ENCODE measurements at places on chromosomes 6 and 20. TPM values are rescaled to one million over a fixed set of nuclear protein-coding genes. Genes with fewer than 3 reads are reported as not detected.
A peak's percentile ranks its signal among the peaks of the same experiment; 100 is the strongest.

SPATS1 gene
- not detected for polyA plus RNA-seq

SYS1 gene
- 11.2 TPM for polyA plus RNA-seq

PET117 gene
- polyA plus RNA-seq = 19.3 TPM

ZNF831 gene
- polyA plus RNA-seq = 0.31 TPM

FOXF2 gene
- polyA plus RNA-seq = 17.7 TPM

ADGRF1 gene
- 2.0 TPM for polyA plus RNA-seq

CRISP3 gene
- not detected for polyA plus RNA-seq

SUN5 gene
- not detected for polyA plus RNA-seq

CGA gene
- not detected for polyA plus RNA-seq

FAXC gene
- 2.6 TPM for polyA plus RNA-seq

TREML2 gene
- polyA plus RNA-seq = 0.12 TPM

TMEM217 gene
- polyA plus RNA-seq = 0.60 TPM

COQ3 gene
- 8.6 TPM for polyA plus RNA-seq

DNA sequence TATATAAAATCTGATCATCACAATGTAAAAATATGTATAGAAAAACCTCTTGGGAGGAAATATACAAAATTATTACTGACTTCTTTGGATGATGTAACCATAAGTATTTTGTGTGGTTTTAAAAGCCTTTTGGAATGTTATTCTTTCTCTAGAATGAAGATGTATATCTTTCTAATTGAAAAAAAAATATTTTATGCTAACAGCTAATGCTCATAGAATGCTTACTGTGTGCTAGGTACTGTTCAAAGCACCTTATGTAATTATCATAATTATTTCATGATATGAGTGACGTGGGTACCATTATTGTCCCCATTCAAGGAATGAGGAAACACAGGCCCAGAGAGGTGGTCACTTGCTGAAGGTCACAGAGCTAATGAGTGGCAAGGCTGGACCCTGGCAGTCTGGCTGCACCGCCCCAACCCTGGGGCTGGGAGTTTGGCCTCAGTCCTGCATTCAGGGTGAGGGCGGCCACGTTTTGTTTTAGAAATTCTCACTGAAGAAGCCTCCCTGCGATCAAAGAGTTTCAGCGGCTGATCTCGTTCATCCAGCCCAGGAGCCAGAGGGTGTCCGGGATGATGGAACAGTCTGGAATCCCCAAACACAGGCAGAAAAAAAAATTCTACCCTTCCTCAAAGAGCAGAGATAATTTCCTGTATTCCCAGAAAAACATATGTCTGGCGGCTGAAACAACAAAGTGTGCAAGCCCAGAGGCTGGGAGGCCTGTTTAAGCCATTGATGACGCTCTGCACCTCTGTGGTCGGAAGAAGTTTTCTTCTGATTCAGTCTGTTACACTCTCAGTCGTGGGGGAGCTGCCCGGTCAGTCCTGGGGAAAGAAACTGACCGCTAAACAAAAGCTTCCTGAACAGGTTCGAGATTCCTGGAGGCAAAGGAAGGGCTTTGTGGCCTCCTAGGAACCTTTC is 37.3 kb downstream of the TFEB start:
- DNase-seq = peak; percentile 56

DNA sequence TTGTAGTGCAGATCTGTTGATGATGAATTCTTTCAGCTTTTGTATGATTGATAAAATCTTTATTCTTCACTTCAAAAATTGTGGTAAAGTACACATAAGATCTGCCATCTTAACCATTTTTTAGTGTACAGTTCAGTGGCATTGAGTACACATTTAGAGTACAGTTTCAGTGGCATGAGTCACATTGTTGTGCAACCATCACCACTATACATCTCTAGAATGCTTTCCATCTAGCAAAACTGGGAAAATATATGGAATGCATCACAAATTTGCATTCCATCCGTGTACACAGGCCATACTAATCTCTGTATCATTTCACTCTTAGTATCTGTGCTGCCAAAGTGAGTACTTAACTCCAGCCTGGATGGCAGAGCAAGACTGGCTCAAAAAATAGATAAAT is 28.7 kb downstream of the SIRPD start:
- no peak for DNase-seq

- DNase-seq = peak; percentile 50
Observed at GRCh38 chr6:36873612-36874442, 776 bp downstream of the PPIL1 start.

GRCh38 chr20:63698739-63699465 is 2.5 kb downstream of the TNFRSF6B start:
- DNase-seq = peak; percentile 55

DNA sequence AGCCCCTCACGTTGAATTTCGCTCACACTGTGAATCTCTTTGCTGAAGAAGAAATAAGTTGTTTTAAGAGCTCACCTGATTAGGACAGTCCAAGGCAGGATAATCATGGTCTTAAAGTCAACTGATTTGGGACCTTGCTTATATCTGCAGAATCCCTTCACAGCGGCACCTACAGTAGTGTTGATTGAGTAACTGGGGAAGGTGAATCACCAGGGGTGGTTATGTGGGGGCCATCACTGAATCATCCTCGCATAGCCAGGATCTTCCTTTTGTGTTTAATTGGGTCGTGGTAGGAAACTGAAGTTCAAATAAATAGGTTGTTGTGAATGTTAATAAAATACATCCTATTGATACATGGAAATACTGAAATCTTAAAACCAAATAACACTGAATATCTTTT is 20.2 kb upstream of the MICA start:
- no peak for DNase-seq

GRCh38 chr20:43383026-43383795 is 74.5 kb upstream of the SRSF6 start:
- no peak for DNase-seq

GRCh38 chr20:32162351-32162750 is 45.2 kb downstream of the PLAGL2 start:
- DNase-seq = no peak

- DNase-seq = no peak
Observed at GRCh38 chr6:17653198-17653882, 53.2 kb downstream of the FAM8A1 start.

- DNase-seq = no peak
Observed at GRCh38 chr6:120122401-120122800, 772.8 kb upstream of the MAN1A1 start.

DNA sequence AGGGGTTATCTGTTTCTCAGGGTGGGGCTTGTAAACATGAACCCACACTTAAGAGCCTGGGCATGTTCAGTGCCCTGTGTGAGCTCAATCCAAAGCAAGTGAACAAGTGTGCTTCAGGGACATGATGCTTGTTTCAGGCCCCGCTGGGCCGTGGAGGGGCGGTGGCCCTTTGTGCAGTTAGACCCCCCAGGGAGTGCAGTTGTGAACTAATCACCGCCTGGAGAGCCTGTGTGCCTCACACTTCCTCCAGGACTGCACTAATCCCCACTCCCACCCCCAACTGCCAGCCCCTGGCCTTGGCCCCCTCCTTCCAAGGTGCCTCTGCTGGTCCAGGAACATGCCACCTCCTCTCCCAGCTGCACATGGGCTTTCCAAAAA is 58.1 kb downstream of the RREB1 start:
- no peak for DNase-seq

- peak; percentile 70 for DNase-seq
Observed at GRCh38 chr6:35669451-35670045, 19.2 kb downstream of the FKBP5 start.

GRCh38 chr20:21583486-21584168 is 69.8 kb upstream of the NKX2-2 start:
- no peak for DNase-seq

DNA sequence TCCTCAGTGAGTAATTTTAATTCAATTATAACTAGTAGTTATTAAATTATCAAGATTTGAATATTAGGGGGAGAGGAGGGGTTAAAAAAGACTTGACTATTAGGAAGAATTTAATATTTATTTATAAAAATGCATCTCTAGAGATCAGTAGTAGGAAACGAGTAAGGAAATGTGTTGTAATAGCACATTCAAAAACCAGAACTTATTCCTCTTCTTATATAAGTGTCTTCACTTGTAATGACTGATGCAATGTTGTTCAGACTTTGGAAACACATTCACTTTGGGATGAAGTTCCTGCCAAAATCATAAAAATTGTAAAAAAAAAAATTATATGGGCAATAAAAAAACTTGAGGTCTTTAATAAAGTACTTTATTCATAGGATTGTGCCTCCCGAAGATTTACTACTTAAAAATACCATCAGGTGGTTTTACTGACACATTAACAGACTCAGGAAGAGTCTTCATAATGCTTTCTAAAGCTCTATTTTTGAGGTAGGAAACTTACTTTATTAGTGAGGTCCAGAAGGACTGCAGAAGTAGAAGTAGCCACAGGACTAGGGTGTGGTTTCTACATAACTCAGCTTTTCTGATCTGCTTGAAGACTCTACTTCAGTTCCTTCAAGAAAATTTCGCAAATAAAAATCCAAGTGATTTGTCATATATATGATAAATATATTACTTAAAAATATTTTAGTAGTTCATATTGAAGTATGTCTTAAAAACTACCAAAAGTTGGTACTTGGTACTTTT is 59.8 kb downstream of the CCDC170 start:
- DNase-seq = no peak

GRCh38 chr6:150248300-150248699 is 105.5 kb downstream of the PPP1R14C start:
- no peak for DNase-seq

GRCh38 chr6:4136354-4136831 is 1.0 kb upstream of the ECI2 start:
- no peak for DNase-seq

GRCh38 chr6:157561929-157562810 is 181.2 kb downstream of the ZDHHC14 start:
- DNase-seq = no peak

GRCh38 chr6:66054967-66055366 is 347.9 kb upstream of the EYS start:
- DNase-seq = no peak

DNA sequence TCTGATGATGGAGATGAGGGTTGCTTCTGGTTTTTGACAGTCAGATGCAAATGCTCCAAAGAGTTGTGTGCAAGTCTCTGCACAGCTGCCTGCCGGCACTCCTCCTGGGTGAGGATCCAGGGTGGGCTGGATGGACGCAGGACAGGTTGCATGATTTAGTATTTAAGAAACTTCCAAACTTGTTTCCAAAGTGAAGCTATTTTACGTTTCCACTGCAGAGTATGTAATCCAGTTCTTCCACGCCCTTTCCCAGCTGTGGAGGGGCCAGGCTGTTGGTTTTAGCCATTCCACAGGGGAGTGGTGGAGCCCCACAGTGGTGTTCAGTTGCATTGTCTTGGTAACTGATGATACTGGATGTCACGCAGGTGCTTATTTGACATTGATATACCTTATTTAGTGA is 157.3 kb downstream of the THBS2 start:
- no peak for DNase-seq

DNA sequence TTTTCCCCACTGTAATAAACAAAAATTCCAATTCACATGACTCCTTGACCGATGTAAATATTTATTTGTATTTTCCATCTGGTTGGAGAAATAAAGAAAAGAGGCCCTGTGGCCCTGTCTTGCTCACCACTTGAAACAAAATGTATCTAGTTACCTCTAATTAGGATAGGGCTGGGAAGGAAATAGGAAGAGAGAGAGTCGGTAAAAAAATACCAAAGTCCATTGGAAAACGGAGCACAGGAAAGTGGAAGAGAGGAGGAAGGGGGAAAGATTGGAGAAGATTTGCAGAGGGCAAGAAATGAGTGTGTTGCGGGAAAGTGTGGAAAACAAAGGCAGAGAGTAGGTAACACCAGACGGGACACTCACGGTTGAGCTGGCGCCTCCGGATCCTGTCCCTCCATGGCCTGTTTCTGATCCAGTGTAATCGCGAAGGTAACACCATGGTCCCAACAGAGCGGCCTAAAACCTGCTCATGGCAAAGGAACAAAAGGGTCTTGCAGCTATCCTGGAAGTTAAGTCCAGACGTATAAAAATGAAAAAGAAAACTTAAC is 105.8 kb upstream of the RIPOR2 start:
- no peak for DNase-seq

DNA sequence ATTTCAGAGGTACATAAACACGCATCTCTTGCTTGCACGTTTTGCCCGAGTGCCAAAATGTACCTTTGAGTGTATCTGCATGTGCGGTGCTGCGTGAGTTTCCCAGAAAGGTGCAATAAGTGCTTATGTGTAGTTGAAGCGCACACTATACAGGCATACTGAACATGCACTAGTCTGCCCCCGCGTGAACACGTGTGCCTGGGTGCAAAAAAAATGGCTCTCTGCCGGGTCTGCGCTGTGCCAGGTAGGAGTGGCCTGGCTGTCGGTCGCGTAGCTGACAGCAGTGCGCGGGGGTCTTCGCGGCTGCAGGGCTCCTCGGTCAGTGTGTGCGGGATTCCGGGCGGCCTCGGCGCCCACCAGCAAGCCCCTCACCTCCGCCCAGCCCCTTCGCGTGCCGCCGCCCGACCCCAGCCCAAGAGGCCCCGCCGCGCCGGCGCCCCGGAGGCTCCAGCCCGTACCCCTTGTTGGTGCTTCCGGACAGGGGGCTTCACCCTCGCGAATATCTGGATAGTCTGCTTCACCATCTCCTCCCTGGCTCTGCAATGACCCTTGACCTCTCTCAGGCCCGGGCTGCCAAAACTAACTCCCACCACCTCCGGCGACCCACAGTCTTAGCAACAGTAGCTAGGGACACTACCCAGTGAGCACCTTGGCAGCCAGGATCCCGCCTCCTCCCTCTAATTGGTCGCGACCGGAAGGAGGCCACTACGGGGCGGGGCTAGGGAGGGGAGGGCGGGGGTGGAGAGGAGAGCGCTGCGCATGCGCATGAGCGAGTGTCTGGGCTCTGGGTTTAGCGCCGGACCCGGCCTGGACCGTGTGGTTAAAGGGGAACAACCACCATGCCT is at the start of gene KIF6:
KIF6 (minus strand) TSS at position 622 of the 845 bp plus-strand sequence; CDS start at position 524, 98 bp downstream.
- peak; percentile 97 for DNase-seq

DNA sequence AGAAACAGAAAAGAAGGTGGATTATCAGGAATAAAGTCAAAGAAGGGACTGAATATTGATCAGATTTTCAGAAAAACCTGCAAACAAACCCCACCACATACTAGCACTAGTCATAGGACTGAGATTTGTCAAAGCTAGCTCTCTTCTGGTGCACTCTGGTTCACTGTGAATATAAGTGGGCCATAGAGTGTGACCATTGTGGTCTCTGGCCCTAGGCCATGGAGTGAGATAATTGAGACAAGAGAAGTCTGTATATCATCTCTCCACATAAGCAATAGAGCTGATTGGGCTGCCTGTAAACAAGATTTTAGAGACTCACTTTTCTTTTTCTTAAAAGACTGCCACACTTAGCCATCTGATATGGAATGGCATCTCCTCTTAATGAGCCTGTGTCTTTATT is 247.2 kb downstream of the LAMA2 start:
- DNase-seq = no peak

- no peak for DNase-seq
Observed at GRCh38 chr6:119076576-119077390, 1.7 kb downstream of the FAM184A start.

- DNase-seq = no peak
Observed at GRCh38 chr6:46507426-46507825, 16.2 kb upstream of the RCAN2 start.

GRCh38 chr20:38049800-38050199 is 16.3 kb downstream of the RPRD1B start:
- no peak for DNase-seq

GRCh38 chr20:51833326-51833725 is 31.0 kb upstream of the SALL4 start:
- DNase-seq = no peak
